ENCODE measurements at places on chromosomes 5 and 9.

GRCh38 chr5:63555874-63556273, 406.4 kb downstream of the HTR1A start:
- no peak for DNase-seq

GRCh38 chr5:3277590-3278196, 317.9 kb upstream of the IRX1 start:
- DNase-seq, result no peak

- DNase-seq, result no peak
Observed at GRCh38 chr5:169173372-169173771, 127.6 kb downstream of the SLIT3 start.

- no peak for DNase-seq
Observed at GRCh38 chr5:80215523-80215922, 40.3 kb downstream of the SERINC5 start.

- no peak for DNase-seq
Observed at GRCh38 chr9:6930827-6931226, 173.1 kb downstream of the KDM4C start.

GRCh38 chr5:998246-999031, 10.2 kb upstream of the NKD2 start:
- no peak for DNase-seq
